ENCODE measurements at places on chromosomes 1 and 21. TPM values are rescaled to one million over a fixed set of nuclear protein-coding genes. Genes with fewer than 3 reads are reported as not detected.

DNA sequence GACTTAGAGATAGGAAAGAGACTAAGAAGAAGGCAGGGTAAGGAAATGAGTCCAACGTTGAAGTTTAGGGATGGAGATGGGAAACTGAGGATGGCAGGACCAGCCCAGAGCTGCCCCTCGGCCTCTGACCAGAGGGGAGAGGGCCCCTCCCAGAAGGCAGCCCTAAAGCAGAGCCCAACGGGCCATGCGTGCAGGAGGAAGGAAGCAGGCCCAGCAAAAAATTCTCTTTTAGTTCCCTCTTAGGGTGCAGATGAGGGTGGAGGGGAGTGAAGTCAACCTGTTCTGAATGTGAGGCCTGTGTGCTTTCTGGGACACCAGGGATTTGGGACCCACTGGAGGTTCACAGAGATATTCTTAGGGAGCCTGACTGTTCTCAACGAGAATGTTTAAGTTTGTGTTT lies 225.4 kb downstream of the RHOU start:
- no peak for DNase-seq

GRCh38 chr1:225026701-225027100 lies 97.2 kb downstream of the DNAH14 start:
- no peak for DNase-seq

DNA sequence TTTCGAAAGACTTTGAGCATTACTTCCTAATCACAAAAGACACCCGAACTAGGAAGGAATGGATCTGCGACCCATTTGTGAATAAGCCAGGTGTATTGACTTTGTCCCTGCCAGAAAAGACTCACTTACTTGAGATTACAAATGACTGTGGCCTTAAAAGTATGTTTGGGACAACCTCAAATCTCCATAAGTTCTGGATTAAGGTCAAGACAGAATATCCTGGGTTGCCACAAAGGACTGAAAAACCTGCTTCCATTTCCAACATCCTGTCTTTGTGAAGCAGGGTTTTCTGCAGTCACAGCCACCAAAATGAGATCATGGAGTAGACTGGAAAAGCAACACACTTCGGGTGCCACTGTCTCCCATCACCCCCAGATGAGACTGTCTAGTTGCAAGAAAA lies 537.4 kb upstream of the ZRANB2 start:
- no peak for DNase-seq

LORICRIN gene
- total RNA-seq: not detected

ALPL gene
- total RNA-seq: 8.0 TPM

All from osteoblast (primary cell).